NCI-H1092 treated with DMSO at 0.1 percent for 48 hours (cell line): ENCODE measurements at places on chromosomes 6 and 20.

DNA sequence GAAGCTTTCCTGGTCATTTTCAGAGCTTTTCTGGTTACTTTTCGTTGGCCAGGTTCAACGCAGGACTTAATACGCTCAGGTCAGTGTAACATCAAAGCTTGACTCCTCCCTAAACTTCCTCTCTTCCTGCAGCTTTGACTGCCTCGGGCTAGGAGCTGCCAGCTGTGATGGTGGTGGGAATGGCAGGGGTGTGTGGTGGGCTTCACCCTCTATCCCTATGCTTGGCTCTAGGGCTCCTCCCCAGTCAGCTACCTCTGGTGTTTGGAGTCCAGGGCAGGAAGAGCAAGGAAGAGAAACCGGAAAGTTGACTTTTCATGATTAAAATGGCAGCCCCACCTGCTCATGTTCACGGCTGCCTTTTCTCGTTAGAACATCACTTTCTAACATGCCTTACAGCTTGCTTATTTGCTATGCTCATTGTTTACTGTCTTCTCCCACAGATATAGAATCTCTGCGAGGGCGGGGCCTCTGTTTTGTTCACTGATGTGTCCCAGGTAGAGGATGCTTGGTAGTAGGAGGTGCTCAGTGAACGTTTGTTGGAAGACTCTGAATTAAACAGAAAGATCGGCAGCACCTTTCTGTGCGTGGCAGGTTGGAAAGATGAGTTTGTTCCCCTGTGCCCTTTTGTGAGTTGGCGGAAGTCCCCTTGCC, 16.1 kb upstream of the PPP1R14C start:
- DNase-seq, result no peak

- no peak for DNase-seq
Measured at GRCh38 chr6:40437631-40438030, 149.5 kb downstream of the LRFN2 start.

DNA sequence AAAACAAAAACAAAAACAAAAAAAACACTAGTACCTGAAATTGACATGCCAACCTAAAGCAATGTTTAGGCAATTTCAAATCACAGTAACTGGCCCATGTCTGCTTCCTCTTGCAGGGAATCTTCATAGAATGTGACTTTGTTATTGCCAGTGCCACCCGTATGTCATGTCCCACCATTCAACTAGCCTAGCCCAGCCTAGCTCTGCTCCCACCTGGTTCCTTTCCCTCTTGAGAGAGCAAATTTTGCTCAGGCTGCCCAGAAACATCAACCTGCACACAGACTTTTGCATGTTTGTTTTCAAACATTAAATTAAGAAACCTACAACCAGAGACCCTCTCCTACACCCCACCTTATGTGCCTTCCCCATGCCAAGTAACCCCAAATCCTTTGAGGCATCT, 124.8 kb upstream of the SLC2A12 start:
- no peak for DNase-seq

GRCh38 chr6:130908188-130908587, 81.0 kb downstream of the SMLR1 start:
- no peak for DNase-seq

GRCh38 chr6:21914121-21914973, 320.8 kb downstream of the SOX4 start:
- DNase-seq, result no peak

GRCh38 chr6:160692369-160692959, 9.6 kb upstream of the PLG start:
- no peak for DNase-seq

GRCh38 chr6:87364602-87365252, 20.1 kb downstream of the C6orf163 start:
- DNase-seq, result no peak

DNA sequence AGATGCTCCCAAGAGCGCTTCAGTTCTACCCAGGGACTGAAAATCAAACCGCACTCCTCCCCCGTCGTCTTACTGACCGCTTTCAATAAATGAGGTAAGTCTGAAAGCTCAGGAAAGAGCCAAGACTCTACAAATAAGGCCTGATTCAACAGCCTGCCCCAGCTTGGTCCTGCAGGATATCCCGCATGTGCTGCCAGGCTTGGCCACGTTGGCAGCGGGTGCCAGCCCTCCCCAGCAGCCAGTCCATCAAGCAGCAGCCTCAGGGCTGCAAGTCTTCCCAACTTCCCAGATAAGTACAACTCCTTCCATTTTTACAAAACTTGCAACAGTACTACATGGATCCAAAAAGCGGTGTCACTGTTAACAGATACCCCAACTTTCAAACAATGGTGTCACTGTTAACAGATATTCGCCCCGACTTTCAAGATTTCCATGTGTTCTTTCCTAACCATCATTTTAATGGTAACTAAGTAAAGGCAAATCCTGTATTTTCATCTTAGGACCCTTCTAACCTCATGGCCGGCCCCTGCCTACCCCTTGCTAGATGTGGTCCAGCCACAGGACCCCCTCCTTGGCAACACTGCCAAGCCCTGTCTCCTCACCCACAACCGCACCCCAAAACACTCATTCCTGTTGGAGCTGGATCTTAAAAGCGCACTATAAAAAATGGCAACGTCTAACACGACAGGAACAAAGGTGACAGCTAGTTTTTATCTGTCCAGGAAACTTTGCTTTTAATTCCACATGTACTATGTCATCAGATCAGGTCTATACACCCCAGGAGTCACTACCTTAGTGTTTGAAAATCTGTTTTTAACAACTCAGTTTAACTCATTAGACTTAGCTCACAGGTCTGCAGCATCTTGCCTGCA, 28.0 kb downstream of the DIDO1 start:
- DNase-seq, result no peak

DNA sequence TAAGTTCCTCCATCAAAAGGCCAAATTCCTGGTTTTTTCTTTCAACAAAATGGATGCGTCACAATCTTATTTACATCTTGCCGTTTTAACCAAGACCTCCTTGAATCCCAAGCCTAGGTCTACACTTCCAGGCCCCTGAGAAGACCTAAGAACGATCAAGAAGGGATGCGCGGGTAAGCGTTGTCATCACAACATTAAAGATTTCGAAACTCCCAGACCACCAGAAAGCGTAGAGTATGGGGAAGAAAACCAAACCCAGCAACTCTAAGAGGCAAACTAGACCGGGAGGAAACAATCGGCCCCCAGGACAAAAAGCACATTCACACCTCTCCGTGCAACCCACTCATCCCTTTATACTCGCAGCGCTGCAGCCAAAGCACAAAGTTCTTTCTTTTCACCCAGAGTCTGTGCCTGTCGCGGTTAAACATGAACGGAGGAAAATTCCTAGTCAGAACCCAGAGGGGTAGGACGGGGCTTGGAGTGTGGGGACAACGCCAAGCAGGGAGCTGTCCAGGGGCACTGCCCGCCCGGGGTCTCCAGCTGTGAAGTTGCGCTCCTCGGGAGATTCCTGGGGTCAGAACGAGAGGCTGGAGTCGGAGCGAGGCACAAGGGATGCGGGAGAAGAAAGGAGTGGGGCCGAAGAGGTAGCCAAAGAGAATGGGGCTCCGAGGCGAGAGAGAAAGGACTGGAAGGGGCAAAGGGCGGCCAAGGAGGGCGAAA, 725 bp downstream of the OSER1 start:
- DNase-seq, result no peak

DNA sequence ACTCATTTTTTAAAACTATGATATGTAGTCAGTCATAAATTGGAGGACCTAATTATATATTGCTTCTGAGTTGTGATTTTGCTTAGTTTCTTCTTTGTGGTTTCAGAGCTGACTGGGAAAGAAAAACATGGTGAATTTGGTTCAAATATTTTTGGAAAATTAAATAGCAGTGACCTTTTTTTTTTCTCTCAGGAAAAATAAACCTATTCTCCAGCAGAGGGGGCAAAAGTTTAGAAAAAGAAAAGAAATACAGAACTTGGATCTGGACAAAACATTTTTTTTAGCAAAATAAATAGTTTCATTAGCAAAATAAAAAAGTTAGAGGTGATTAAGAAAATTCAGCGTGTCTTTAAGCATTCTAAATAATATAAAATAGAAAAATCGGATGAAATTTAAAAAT, 10.2 kb downstream of the COL10A1 start:
- no peak for DNase-seq

GRCh38 chr20:52974179-52974594, 2.0 kb downstream of the TSHZ2 start:
- DNase-seq, result no peak

GRCh38 chr6:21461844-21462518, 131.6 kb upstream of the SOX4 start:
- DNase-seq, result no peak

DNA sequence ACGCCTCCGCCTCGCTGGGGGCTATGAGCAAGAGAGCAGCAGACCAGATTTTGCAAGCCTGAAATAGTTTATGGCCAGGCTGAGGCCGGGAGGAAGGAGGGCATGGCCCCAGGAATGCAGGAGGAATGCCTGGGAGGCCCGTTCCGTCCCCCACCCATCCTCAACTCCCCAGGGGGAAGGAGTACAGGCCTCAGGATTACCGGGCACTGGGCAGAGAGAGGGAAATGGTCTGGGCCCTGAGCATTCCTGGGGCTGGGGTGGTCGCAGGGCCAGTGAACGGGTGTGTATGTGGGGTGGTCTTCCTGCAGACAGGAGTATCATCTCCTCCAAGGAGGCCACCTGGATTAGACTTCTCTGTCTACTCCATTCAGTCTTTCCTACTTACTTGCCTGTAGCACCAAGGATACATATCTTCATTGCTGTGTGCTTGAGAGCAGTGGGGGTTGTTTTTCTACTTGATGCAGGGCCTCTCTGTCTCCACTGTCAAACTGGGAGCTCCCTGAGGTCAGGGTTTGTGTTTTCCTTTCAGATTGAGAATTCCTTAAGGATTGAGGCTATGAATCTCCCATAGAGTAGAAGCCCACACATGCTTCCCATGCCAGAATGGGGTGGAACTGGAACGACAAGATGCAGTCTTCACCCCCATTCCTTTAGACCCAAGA, 81.3 kb downstream of the VEGFA start:
- DNase-seq, result no peak

DNA sequence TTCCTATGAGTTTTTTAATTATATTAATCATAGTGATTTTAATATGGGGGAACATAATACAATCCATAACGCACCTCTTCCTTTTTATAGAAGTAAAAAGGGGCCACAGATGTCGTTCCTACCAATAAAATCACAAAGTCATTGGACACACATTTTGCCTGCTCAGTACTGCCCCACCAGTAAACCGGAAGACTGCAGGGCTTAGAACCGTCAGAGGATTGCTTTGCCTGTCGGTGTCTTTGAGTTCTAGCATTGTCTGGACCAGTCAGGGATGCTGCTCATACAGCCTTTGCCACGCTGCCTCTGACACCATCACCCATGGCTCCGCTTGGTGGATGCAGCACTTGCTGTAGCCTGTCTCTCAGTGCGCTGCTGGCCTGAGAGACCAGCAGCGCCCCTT, 853.6 kb downstream of the C6orf118 start:
- DNase-seq, result no peak

- no peak for DNase-seq
Measured at GRCh38 chr20:60113024-60113724, 155.0 kb downstream of the CDH26 start.

- no peak for DNase-seq
Measured at GRCh38 chr20:30168800-30169138, 1088.7 kb upstream of the DEFB115 start.

DNA sequence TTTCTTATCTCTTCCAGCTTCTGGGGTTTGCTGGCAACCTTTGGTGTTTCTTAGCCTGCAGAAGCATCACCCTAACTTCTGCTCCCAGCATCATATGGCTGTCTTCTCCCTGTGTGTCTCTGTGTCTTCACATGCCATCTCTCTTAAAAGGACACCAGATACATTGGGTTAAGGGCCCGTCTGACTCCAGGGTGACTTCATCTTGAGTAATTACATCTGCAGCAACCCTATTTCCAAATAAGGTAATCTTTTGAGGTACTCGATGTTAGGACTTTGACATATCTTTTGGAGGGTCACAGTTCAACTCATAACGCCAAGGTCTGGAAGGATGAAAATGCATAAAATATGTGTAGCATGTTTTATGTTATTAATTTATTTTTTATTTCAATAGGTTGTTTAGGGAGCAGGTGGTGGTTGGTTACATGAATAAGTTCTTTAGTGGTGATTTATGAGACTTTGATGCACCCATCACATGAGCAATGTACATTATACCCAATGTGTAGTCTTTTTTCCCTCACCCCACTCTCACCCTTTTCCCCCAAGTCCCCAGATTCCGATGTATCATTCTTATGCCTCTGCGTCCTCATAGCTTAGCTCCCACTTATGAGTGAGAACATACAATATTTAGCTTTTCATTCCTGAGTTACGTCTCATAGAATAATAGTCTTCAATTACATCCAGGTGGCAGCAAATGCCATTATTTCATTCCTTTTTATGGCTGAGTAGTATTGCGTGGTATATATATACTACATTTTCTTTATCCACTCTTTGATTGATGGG, 131.1 kb downstream of the TBXT start:
- no peak for DNase-seq

DNA sequence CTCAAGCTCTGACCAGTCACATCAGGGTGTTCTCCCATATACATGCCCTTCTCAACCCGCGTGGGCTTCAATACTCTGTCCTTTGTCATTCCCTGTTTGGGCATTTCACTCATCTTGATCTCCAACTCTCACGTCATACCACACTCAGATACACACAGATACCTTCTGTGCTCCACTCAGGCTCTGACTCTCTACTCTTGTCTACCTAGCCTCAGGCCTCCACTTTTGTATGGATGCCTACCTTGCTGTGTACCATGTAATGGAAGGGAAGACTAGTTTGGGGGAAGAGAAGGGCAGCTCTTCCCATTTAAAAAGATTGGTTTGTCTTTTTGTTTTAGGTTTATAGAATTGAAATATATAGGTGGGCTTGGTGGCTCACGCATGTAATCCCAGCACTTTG, 48.6 kb downstream of the ASXL1 start:
- no peak for DNase-seq

GRCh38 chr6:29676981-29677601, 3.9 kb downstream of the ZFP57 start:
- peak; percentile 46 for DNase-seq

DNA sequence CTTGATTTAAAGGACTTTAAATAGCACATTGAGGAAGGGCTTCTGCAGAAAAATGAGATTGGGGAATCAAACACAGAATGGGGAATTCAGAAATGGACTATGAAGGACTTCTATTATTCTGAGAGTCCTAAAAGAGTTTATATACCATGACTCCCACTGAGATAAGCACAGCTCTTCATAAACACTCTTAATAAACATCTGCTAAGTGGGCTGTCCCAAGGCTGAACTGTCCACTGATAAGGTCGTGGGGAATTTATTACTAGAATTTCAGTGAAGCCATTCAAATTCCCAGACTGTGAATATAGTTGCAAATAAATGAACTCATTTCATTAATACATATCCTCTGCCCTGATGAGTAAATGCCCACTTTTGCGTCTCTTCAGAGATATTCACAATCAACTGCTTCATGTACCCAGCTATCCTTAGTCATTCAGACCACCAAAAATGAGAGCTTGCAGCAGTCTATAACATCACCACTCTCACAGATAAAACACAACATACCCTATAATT, 468.2 kb upstream of the RUNX2 start:
- DNase-seq, result no peak

GRCh38 chr6:91299544-91300491, 712.9 kb upstream of the MAP3K7 start:
- DNase-seq, result no peak

- no peak for DNase-seq
Measured at GRCh38 chr20:33812152-33812849, 1.2 kb downstream of the CHMP4B start.
